ENCODE measurements at places on chromosomes 7 and 10. TPM values are rescaled to one million over a fixed set of nuclear protein-coding genes. Genes with fewer than 3 reads are reported as not detected.

DNA sequence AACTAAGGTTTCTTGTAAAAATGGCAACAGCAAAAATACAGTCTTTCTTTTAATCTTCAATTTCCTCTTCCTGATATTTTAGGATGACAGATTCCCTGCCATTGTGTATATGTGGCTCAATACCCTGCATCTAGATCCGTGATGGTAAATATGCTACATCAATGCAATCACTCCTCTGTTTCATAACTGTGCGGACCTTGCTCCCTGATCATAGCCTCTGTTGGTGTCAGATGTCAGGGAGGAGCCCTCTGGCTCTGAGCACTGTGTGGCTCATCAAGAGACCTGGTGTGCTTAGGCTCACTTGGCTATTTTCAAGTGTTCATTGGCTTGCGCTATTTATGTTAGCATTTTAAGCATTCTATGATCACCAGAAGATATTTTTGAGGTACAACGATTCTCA lies 33.0 kb upstream of the AGR3 start:
- DNase-seq = no peak

DNA sequence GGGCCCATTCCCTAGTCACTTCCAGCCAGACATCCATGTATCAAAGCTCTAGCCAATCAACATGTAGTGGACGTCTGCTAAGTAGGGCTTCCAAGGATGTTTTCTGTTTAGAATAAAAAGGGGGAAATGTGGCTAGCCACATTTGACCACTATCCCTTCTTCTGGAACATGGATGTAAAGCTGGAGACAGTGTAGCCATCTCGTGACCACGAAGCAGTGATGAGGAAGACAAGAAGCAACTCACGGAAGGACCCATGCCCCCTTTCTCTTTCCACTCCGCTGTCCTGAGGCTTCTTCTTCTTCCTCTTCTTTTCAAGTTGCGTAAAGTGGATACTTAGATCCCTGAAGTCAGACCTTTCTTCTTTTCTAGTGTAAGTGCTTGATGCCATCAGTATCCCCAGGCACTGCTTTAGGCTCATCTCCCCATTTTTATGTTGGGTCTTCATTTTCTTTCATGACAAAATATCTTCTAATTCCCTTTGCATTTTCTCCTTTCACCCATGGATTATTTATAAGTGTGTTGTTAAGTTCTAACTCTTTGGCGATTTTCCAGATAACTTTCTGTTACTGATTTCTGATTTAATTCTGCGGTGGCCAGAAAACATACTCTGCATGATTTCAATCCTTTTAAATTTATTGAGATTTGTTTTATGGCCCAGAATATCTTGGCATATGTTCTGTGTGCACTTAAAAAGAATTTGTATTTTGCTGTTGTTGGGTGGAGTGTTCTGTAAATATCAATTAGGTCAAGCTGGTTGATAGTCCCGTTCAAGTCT lies 594.5 kb downstream of the SDK1 start:
- no peak for DNase-seq

BPGM gene
- 20.9 TPM for polyA plus RNA-seq

DNA sequence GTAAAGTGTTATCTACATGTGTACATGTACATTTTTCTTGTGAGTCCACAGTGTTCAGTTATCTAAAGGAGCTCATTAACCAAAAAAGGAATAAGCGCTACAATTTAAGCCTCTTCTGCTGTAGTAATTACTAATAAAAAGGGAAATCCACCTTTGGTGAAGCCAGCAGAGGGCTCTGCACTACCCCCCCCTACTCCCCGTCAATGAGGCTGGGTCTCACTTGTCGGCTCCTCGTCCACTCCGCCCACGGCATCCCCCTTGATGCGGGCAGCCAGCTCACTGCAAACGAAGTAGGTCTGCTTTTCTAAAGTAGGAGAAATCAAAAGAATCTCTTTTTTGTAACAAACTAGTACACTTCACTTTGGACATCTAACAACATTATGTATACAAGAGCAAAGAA lies 4.7 kb upstream of the WASHC2A start:
- DNase-seq = no peak

SORCS1 gene
- 5.1 TPM for polyA plus RNA-seq

GRCh38 chr10:117578999-117579590 lies 36.5 kb downstream of the EMX2 start:
- DNase-seq = no peak

GRCh38 chr10:26729395-26729794 lies 31.9 kb downstream of the PDSS1 start:
- no peak for DNase-seq

OLAH gene
- 0.08 TPM for polyA plus RNA-seq

- no peak for DNase-seq
These were observed 527.6 kb downstream of the PHTF2 start for GRCh38 chr7:78326189-78326588.

TFPI2 gene
- polyA plus RNA-seq = 1.6 TPM

DNA sequence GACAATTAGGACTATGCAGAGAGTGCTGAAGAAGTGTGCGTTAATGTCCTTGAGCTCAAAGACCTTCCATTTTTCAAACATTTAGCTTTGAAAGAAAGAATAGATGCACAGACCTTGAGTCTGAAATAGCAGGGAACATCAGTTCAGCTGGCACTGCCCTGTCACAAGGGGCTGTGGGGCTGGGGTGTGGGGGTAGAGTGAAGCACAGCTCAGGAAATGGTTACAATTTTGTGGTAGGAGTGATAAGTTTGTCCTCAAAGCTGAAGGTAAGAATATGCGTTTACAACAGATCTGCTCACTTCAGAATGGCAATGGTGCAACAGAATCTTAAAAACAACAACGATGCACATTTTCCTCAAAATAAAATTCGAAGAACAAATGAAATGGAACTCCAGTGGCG lies 33.6 kb downstream of the SMKR1 start:
- DNase-seq = no peak

DNA sequence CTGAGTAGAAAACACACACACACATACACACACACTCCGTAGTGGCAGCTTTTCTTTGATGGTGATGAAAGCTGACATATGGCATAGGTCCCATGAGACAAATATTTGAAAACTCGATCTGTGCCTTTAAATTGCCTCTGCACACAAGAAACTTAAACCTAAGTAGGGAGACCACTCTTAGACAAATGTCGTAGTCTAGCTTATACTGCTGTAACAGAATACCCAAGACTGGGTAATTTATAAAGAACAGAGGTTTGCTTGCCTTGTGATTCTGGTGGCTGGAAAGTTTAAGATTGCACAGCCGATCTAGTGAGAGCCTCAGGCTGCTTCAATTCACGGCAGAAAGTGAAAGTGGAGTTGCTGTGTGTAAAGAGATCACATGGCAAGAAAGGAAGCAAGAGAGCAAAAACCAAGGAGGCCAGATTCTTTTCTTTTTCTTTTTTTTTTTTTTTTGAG lies 489.4 kb upstream of the SORCS1 start:
- DNase-seq = peak; percentile 28

DNA sequence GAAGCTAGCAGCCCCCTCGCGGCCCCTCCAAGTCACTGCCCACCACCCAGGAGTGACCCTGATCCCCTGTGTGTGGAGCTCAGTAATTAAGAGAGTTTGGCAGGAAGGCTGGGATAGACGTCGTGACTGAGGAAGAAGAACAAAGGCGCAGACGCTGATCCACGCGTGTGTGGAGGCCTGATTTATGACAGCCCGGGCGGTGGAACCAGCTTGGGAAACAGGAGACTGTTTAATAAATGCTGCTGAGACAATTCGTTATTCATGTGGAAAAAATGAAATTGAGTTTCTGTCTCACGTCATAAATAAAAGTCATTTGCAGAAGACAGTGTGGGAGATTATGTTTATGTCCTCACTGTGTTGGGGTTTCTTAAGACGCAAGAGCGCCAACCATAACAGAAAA lies 130.8 kb downstream of the ELFN1 start:
- DNase-seq = no peak

DNA sequence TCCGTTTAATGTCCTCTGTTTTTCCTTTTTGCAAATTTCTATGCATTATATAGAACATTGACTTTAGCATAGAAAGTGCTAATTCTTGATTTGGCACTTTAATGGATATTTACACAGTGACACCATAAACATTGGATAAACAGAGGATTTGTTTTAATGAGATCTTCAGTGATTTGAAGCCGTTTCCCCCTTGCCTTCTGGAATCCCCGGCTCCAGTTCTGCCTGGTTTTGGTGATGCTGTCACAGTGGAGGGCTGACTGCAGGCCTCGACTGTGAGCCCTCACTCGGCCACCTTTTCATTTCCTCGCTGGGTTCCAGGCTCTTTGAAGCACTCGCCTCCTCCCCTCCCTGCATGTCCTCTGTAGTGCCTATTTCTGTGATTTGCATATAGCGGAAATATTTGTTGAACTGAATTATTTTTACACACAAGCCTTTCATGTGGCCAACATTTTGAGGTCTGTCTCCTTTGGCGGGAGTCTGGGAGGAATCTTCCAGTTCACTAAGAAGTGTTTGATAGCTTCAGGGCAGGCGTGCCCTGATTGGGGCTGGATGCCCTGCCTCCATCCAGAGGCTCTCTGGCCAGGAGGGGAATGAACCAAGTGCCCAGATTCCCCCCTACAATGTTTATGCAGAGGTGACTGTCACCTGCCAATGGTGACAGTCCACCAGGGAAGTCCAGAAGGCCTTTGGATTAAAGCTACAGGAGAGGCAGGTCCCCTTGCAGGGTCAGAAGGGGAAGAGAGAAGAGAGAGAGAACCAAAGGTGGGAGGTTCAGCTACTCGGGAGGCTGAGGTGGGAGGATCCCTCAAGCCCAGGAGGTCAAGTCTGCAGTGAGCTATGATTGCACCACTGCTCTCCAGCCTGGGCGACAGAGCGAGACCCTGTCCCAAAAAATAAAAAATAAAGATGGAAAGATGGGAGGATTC lies 67.5 kb downstream of the CUX1 start:
- DNase-seq = no peak

- no peak for DNase-seq
These were observed 254.9 kb downstream of the SORCS3 start for GRCh38 chr10:104895981-104896380.

DNA sequence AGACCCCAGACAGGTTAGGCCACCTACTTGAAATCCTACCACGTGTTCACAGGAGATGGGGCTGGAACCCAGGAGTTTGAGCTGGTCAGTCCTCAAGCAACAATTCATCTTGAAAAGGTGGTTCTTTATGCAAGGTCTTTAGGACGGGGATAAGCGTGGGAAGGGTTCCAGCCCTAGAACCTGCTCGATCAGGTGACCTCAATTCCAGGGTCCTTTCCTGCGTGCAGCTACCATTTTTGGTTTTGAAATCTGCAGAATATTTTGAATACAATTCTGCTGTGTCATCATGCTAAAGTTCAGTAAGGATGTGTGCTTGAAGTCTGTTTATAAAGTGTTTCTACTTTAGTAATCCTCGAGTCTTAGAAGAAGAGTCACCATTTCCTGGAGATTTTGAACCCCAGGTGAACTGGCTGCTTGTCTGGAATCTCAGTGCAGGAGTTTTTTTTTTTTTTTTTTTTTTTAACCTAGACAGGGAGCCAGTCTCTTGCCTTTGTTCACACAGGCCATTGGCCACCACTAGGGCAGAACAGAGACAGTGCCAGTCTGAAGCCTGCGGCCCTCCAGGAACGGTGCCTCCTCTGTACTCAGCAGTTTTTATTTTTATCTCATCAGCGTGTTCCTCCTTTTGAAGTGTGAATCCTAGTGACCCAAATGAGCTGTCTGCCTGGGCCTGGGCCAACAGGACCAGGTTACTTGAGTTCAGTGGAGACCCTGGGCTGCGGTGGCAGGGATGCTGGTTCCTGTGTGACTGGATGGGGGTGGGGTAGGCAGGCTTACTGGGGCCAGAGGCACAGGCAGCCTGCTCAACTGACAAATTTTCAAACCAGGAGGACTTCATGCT lies 54.6 kb downstream of the EEPD1 start:
- no peak for DNase-seq

ADAM22 gene
- polyA plus RNA-seq = 9.1 TPM
